ENCODE measurements at places on chromosomes 12 and 14.

DNA sequence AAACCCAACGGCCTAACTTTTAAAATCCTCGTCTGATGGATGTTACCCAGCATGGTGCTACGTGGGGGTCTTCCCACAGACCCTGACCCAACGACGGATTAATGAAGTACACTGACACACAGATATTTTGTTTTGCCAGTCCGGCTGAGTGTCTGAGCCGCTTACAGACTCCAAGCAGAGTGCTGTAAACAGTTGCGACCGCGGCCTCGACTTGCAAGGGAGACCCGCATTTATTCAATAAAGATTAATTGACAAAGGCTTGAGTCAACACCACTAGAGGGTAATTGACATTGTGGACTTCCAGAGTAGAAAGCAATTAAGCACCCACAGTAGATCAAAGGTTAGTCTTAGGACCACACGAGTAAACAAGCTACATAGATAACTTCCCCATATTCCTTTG lies 1042.4 kb downstream of the AACS start:
- no peak for DNase-seq

DNA sequence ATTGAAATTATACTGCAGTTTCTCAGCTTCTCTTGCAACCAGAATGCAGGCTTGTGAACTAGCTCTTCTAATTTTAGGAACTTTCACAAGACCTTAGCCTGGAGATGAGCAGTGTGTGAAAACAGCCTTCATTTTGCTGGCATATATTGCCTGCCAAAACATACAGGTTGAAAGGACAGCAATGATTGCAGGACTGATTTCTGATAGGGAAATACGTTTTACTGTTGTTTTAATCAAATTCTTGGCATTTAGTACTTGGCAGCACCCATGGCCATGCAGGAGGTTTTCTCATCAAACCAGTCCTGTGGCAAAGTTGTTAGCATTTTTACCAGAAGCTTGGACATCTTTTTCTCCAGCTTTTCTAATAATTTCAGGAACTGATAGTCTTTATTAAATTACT lies 91.9 kb upstream of the MUCL1 start:
- DNase-seq = no peak

- DNase-seq = peak; percentile 65
These were observed 34.0 kb downstream of the VCPKMT start for GRCh38 chr14:50082308-50082742.

DNA sequence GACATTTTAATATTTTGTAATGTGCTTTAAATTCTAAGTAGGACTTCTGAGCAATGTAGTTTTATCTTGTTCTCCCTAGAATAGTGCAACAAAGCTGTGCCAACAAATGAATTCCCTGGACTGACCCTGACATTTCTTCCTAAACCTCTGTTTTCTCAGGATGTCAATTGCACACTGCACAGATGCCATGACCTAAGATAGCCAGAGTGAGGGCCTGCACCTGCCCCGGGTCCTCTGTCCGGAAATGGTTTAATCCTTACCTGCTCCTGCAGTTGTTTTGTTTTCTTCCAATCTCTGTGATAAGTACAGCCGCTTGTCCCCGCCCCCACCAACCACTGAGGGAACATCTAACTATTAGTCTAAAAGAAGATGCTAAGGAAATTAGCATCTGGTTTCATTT lies 831.5 kb downstream of the GALC start:
- DNase-seq = no peak

GRCh38 chr12:106647793-106648514 lies 65.2 kb downstream of the RFX4 start:
- DNase-seq = no peak
